Choroid plexus epithelial cell (primary cell): ENCODE measurements at places on chromosomes 11 and 22.

DNA sequence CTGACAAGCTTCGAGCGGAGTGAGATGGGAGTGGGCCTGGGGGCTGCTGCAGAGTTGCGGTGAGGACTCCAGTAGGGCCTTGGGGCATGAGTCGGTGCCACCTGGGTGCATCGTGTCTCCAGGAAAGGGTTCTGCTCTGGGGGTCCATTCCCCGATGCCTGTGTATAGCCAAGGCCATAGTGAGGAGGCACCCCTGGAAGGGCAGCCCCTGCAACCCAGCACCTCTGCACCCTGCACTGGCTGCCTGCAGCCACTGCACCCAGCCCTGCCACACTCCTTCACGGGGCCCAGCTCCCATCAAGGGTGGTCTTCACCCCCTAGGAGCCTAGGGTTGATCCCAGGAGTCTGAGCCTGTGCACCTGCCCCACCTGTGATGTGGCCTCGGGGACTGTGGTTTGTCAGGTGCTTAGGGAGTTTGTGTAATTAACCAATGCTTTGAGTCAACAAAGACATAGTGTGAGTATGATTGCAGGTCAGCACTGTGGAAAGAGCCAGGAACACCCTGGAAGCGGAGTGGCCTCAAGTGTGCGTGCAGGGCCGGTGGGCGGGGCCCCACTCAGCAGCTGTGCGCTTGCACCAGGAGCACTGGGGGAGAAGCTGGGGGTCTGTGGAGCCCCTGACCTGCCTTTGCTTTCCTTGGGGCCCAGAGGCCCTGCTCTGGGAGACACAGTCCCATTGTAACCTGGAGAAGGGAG, 1299.3 kb downstream of the BRD1 start:
- DNase-seq: no peak

DNA sequence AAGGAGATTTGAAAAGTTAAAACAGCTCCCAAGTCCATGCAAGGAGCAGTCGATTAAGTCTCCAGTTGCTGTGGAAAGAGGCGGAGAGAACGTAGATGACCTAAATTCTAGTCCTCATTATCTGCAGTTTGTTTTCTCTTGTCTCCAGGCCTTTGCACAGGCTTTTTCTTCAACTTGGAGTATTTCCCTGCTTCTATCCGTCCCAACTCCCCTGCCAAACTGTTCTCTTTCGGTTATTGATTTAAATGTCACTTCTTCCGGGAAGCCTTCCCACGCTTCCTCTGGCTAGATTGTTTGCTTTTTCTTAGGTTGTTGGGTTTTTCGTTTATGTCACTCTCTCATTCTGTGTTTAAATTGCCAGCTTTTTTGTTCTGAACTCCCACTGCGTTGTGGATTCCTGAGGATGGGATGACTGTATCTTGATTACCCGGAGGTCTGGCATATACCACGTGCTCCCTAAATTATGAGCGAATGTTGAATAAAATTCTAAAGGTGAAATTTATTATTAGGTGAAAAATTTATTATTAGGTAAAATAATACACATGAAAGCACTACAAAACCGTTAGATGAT, 463 bp downstream of the TMEM126B start:
- no peak for DNase-seq

DNA sequence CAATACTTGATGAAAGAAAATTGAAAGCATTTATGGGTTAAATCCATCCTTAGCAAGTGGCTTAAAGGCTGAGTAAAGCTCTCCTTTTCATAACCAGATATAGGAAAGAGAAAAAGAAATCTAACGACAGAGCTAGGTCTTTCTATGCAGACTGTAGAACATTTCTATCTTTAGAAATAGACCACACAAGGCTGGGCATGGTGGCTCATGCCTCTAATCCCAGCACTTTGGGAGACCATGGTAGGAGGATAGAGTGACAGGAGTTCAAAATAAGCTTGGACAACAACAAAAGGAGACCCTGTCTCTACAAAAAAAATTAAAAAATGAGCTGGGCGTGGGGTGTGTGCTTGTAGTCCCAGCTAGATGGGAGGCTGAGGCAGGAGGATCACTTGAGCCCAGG, 90.7 kb downstream of the APOL5 start:
- DNase-seq: no peak

- no peak for DNase-seq
Observed at GRCh38 chr11:1196516-1197391, 26.1 kb upstream of the MUC5B start.

DNA sequence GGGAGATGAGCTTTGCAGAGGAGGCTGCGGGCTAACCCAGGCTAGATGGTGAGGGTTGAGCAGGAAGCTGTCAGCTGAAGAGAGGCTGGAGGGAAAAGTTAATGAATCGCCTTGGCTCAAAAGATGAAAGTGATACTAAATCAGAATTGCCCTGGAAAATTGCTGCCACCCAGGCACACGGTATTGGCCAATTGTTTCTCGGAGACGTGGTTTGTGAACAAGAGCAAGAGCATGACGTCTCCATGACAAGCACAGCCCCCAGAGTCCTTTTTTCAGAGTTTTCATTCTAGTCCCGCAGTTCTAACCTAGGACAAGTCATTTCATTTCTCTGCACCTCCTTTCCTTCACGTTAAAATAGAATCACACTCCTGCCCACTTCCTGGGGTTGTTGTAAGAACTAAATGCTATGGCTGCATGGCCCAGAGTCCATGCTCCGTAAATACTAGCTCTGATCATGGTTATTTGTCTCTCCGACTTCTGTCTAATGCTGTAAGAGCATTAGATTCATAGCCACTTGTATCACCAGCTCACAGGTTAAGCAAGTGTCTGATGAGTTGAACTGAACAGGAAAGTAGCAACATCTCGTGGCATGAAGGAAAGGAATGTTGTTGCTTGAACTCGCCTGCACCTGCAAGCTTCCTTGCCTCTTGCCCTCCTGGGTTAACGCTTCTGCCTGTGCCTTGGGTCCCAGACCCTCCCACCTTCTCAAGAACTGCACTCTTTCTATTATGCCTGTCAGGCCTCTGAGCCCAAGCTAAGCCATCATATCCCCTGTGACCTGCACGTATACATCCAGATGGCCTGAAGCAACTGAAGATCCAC, 33.8 kb upstream of the NUP50 start:
- no peak for DNase-seq

DNA sequence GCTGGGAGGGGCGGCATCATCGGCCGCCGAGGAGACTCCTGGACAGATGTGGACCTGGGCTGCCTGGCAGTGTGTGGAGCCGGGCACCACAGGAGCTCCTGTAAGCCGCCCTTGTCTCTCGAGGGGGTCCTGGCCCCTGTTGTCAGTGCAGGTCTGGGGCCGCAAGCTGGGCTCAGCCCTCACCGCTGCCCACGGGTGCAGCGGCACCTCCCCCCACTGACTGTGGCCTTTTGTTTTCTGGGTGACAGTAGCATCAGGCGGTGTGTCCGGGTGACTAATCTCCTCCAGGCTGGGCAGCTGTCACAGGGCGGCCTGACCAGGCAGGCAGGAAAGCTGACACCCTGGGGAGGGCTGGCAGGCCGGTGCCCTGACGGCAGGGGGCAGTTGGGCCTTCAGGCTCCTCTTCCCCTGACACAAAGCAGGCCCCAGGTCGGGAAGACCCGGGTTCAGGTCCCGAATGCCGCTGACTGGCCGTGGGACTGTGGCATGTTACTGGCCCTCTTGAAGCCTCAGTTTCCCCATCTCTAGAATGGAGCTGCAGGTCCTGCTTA, 16.3 kb downstream of the DGKZ start:
- no peak for DNase-seq

- no peak for DNase-seq
Observed at GRCh38 chr11:44221992-44222391, 87.9 kb downstream of the ALX4 start.

GRCh38 chr22:19637408-19638281, 76.7 kb upstream of the SEPTIN5 start:
- DNase-seq: no peak

DNA sequence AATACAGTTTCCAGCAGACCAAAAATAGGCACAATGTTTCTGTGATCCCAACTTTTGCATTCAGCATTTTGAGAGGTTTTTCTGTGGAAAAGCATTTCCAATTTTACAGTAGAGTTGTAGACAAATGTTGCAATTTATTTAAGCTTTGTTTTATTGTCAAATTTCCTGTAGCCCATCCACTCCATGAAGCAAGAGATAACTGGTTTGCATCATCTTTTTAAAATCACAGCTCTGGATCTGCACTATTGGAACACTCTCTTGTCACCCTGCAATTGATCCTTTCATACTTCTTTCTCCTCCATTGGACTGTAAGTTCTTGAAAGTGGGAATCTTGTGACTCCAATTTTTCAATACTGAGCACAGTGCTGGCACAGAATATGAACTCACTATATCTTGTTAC, 86.0 kb downstream of the MAML2 start:
- DNase-seq: no peak

GRCh38 chr11:44624761-44625221, 59.3 kb downstream of the CD82 start:
- no peak for DNase-seq

- DNase-seq: no peak
Observed at GRCh38 chr11:115179636-115180035, 324.6 kb downstream of the CADM1 start.

DNA sequence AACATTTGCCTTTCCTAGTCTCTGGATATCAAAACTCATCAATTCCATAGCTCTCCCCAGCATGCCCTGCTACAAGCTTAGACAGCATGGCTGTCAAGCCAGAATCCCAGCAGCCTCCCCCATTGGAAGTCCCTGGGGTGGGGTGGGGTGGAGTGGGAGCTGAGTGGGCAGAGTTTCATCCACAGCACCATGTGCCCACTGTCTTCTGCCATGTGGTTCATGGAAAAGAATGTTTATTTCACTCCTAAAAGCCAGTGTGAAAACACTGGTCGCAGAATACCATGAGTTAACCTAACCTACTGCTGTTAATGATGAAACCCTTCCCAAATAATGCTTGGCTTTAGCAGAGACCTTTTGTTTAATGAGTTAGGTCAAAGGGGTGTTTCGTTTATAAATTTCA, 80.2 kb upstream of the KIRREL3 start:
- no peak for DNase-seq

- no peak for DNase-seq
Observed at GRCh38 chr22:39298241-39298987, 21.0 kb downstream of the RPL3 start.

DNA sequence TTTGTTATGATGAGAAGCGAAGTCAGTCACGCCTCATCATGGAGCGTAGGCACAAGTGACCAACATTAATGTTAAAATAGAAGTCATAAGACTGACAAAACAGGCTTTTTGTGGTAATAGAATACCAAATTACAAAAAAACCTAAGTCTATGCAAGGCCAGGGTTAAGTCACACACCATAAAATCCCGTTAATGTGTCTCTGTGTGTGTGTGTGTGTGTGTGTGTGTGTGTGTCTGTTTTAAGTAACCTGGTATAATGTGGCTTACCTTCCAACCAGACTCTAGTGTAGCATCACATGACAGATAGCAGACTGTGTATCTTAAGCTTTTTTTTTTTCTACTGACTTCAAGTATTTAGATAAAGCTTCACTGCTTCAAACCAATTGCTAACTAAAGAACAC, 38.0 kb downstream of the C11orf71 start:
- DNase-seq: no peak

DNA sequence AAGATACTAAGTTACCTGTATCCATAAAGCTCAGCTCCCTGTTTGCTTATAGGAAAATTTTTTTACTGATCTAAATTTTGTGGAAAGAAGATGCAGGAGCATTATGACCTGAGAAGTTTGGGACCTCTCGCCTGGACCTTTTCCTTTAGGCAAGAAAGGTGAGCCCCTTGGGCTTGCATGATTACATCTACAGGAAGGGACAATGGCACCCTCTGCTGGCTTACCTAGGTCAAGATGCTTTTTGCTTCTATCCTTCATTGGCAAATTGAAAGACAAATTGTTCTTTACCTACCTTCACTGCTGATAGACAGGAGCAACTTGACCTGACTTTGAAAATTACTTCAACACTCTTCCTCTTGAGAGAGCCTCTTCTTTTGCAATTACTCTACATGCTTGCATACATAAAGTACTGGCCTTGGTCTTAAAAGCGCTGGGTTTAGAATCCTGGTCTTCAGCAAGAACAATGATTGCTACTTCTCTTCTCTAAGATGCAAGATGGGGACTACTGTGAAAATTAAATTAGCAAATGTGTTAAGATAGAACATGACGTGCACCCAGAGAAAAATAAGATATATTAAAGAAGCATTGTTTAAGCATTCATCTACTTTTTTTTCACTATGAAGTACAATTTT, 147.2 kb downstream of the TRPC6 start:
- DNase-seq: peak; percentile 62

GRCh38 chr22:43530349-43531201, 118.8 kb downstream of the MPPED1 start:
- DNase-seq: no peak

GRCh38 chr11:121766991-121767390, 314.2 kb upstream of the SORL1-AS1 start:
- DNase-seq: no peak

GRCh38 chr11:121754598-121754997, 301.8 kb upstream of the SORL1-AS1 start:
- DNase-seq: peak; percentile 81

- peak; percentile 78 for DNase-seq
Observed at GRCh38 chr11:102268083-102268984, 49.0 kb upstream of the BIRC3 start.

GRCh38 chr11:7591987-7592386, 78.2 kb downstream of the PPFIBP2 start:
- DNase-seq: no peak

GRCh38 chr11:20731676-20732215, 62.4 kb downstream of the NELL1 start:
- no peak for DNase-seq

- DNase-seq: no peak
Observed at GRCh38 chr11:64492561-64492960, 98.5 kb upstream of the SLC22A12 start.

DNA sequence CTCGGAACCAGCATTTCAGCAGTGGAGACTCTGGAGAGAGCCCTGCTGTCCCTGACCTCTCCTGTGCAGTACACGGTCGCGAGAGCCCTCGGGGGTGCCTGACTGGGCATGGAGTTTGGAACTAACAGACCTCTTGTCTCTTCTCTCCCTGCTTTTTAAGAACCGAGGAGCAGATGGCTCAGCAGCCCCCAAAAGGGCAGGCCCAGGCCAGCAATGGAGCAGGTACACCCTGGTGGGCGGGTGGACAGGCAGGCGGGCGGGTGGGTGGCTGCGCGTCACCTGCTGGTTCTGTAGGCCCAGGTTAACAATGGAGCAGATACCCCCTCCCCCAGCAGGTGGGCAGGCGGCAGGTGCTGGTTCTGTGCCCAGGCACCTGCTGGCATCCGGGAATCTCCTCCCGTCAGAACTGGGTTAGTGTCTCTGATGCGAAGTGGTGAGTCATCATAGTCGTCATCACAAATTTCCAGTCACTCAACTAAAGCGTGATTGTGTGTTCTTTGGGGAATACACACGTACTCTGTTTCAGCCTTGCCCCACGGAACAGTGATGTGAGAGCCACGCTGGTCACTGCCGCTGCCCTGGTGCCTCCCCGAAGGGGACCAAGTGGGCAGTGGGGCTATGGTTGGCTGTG, 41.1 kb downstream of the GRAMD4 start:
- peak; percentile 61 for DNase-seq

- DNase-seq: no peak
Observed at GRCh38 chr11:8222820-8223512, 40.7 kb downstream of the LMO1 start.

- no peak for DNase-seq
Observed at GRCh38 chr22:30777587-30777986, 82.9 kb downstream of the OSBP2 start.

- DNase-seq: peak; percentile 93
Observed at GRCh38 chr11:29293825-29294224, 723.0 kb downstream of the KCNA4 start.
